ENCODE measurements at places on chromosomes 5 and 9. TPM values are rescaled to one million over a fixed set of nuclear protein-coding genes. Genes with fewer than 3 reads are reported as not detected.

GRCh38 chr9:12318732-12319685 lies 374.2 kb upstream of the TYRP1 start:
- H3K4me1 ChIP-seq: no peaks in the 10 kb centered on the region
- no peak overlapping the region for H3K27ac ChIP-seq
- no peak overlapping the region for H3K4me3 ChIP-seq
- H3K27me3 ChIP-seq: no peaks in the 10 kb centered on the region
- H3K36me3 ChIP-seq: no peaks in the 10 kb centered on the region

- no peak overlapping the region for H3K4me3 ChIP-seq
- DNase-seq: no peak
- H3K36me3 ChIP-seq: no peaks in the 10 kb centered on the region
- H3K27me3 ChIP-seq: no peaks in the 10 kb centered on the region
Observed at GRCh38 chr5:51997949-51998348, 614.7 kb downstream of the ISL1 start.

DNA sequence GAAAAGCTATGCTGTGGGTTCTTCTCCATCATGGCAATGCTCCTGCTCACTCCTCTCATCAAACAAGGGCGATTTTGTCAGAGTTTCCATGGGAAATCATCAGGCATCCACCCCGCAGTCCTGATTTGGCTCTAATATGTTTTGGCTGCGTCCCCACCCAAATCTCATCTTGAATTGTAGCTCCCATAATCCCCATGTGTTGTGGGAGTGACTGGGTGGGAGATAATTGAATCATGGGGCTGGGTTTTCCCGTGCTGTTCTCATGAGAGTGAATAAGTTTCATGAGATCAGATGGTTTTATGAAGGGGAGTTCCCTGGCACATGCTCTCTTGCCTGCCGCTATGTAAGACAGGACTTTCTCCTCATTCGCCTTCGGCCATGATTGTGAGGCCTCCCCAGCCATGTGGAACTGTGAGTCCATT lies 163.8 kb downstream of the GADD45G start:
- no peaks in the 10 kb centered on the region for H3K27me3 ChIP-seq
- no peak overlapping the region for H3K4me3 ChIP-seq
- H3K4me1 ChIP-seq: no peaks in the 10 kb centered on the region
- no peak overlapping the region for H3K27ac ChIP-seq
- H3K36me3 ChIP-seq: no peaks in the 10 kb centered on the region

GRCh38 chr9:33116860-33117259 lies 40.4 kb upstream of the SMU1 start:
- no peak overlapping the region for H3K27ac ChIP-seq
- H3K4me3 ChIP-seq: no peak overlapping the region
- no peak for DNase-seq
- H3K36me3 ChIP-seq: no peaks in the 10 kb centered on the region
- no peaks in the 10 kb centered on the region for H3K4me1 ChIP-seq

DNA sequence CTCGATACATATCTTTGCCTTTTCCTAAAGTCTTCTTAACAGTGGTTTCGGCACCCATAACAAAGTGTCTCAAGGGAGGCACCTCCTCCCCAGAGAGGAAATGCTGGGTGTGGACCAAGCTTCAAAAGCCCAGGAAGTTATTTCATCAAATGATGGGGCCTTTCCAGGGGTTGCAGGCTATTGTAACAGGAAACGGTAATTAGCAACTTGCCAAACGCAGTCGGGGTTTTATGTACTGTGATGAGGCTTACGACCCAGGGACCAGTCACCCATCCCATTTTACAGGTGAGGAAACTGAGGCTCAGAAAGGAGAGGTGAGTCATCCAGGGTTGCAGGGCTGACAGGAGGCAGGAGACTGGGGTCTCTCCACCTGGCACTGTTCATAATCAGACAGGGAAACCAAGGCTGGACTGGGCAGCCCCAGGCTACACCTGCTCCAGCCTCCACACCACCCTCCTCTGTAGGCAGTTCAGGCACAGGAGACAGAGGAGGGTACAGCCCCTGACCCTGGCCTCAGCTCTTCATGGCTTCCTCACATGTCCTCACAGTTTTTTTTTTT lies 30.0 kb upstream of the SUSD3 start:
- DNase-seq: no peak
- H3K27ac ChIP-seq: no peak overlapping the region
- no peaks in the 10 kb centered on the region for H3K27me3 ChIP-seq
- H3K36me3 ChIP-seq: no peaks in the 10 kb centered on the region
- no peak overlapping the region for H3K4me3 ChIP-seq

DNA sequence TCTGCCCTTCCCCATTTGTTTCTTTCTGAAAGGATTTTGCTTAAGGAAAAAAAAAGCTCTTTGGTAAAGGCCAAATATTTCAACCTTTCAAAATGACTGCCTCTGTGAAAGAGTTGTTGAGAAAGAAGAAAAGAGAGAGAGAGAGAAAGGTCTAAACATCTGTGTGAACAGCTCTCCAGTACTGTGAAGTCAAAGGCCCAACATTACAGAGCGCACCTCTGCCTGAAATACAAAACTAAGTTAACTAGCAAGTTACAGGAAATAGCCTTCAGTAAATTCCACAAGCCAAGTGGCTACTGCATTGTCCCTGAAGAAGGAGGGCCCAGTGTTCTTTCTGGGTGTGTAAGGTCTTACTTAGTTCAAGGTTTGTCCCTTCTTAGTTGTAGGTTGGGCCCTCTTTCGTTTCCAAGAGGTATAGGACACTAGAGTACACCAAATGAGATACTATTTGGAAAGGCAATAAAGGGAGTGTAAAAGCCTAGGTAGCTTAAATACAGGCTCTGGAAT lies 104.4 kb downstream of the THBS4 start:
- no peak overlapping the region for H3K4me3 ChIP-seq
- H3K36me3 ChIP-seq: no peaks in the 10 kb centered on the region
- no peaks in the 10 kb centered on the region for H3K27me3 ChIP-seq
- no peak overlapping the region for H3K27ac ChIP-seq
- H3K4me1 ChIP-seq: no peaks in the 10 kb centered on the region

DNA sequence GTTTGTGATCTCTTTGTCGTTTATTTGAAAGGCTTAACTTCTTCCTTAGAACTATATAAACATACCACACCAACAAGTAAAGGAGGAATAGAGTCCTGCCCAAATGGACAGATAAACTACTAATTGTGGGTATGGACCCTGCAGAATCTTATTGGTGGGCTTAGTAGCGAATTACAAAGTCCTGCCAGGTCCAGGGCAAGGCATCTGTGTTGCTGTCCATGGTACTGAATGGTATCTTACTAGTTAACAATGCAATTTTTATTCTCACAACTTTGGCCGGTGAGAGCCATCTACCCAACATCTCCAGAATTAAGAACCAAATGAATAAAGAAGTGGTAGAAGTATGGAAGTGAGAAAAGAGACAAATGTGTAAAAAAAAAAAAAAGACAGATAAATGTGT lies 1782.4 kb upstream of the WWC1 start:
- no peak for DNase-seq
- H3K36me3 ChIP-seq: no peaks in the 10 kb centered on the region
- H3K27me3 ChIP-seq: no peaks in the 10 kb centered on the region
- H3K4me1 ChIP-seq: no peaks in the 10 kb centered on the region

GRCh38 chr9:85900504-85901201 lies 40.3 kb upstream of the NAA35 start:
- H3K27ac ChIP-seq: no peak overlapping the region
- H3K36me3 ChIP-seq: no peaks in the 10 kb centered on the region
- peak; percentile 12 for DNase-seq
- H3K4me3 ChIP-seq: no peak overlapping the region
- no peaks in the 10 kb centered on the region for H3K4me1 ChIP-seq
- H3K27me3 ChIP-seq: no peaks in the 10 kb centered on the region

DNA sequence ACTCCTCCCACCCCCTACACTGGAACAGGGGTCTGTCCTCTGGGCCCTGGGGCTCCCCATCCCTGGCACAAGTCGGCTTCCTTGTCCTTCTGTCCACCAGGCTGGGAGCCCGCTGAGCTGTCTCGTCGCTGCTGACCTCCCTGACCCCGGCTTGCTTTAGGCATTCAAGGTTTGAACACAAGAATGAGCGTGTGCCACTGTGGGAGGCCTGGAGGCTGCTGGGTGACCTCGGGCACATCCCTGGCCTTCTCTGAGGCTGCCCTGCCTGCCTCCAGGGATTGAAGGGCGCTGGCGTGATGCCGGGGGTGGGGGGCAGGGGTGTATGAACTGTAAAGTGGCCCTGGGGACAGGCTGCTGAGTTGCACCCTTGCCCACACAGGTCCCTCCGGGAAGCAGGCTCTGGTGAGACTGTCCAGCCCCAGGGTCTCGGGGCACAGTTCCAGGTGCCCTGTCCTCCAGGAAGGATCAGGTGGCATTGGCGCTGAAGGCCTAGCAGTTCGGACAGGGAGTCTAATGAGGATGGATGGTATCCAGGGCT lies 18.2 kb downstream of the FIBCD1 start:
- H3K27ac ChIP-seq: no peak overlapping the region
- no peak overlapping the region for H3K4me3 ChIP-seq
- H3K36me3 ChIP-seq: no peaks in the 10 kb centered on the region

DNA sequence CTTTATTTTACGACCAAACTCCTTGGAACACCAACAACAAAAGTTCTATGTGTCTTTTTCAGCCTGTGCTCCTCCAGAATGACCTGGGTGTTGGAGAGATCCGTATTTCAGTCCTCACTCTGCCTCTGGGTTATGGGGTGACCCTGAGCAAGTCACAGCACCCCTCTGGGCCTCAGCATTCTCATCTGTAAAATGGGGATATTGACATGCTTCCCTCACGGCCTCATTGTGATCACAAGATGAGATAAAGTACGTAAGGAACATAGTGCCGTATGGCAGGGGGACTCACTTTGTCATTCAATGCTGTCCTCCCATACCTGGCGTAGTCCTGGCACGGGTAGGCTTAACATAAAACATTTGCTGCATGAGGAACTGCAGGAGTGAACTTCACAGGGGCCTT lies 123.0 kb upstream of the HAND1 start:
- no peak overlapping the region for H3K4me3 ChIP-seq
- 0 out of 2 replicates have a peak, but pooled peaks cover 6% of the 10 kb centered on the region for H3K4me1 ChIP-seq
- no peaks in the 10 kb centered on the region for H3K27me3 ChIP-seq
- H3K36me3 ChIP-seq: no peaks in the 10 kb centered on the region
- H3K27ac ChIP-seq: no peak overlapping the region
- no peak for DNase-seq

DNA sequence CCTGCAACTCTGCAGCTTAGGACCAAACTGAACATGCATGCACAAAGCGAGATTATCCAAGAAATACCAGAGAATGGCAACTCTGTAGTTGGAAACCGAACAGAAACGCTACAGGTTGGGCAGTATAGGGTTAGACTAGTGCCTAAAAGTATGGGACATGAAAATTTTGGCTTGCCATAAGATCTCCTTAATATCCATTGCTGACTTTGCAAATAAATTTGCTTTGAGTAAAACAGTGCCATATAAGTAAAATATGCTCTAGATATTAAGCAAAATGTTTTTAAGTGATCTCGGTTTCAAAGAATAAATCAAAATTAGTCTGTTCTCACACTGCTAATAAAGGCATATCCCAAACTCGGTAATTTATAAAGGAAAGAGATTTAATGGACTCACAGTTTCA lies 456.0 kb downstream of the PRDM9 start:
- H3K27ac ChIP-seq: no peak overlapping the region
- H3K36me3 ChIP-seq: no peaks in the 10 kb centered on the region
- H3K27me3 ChIP-seq: no peaks in the 10 kb centered on the region
- H3K4me1 ChIP-seq: no peaks in the 10 kb centered on the region

DDX4 gene
- total RNA-seq: not detected

RNF183 gene
- not detected for total RNA-seq

FAM13B gene
- total RNA-seq: 34.9 TPM

BARX1 gene
- total RNA-seq: 81.2 TPM

BARHL1 gene
- not detected for total RNA-seq

SLC2A6 gene
- 48.2 TPM for total RNA-seq

ABCA1 gene
- total RNA-seq: 2.6 TPM

Measured in Panc1 (cell line).